Esophagus squamous epithelium (tissue), 5 donors: ENCODE measurements at places on chromosomes 7 and 10.

DNA sequence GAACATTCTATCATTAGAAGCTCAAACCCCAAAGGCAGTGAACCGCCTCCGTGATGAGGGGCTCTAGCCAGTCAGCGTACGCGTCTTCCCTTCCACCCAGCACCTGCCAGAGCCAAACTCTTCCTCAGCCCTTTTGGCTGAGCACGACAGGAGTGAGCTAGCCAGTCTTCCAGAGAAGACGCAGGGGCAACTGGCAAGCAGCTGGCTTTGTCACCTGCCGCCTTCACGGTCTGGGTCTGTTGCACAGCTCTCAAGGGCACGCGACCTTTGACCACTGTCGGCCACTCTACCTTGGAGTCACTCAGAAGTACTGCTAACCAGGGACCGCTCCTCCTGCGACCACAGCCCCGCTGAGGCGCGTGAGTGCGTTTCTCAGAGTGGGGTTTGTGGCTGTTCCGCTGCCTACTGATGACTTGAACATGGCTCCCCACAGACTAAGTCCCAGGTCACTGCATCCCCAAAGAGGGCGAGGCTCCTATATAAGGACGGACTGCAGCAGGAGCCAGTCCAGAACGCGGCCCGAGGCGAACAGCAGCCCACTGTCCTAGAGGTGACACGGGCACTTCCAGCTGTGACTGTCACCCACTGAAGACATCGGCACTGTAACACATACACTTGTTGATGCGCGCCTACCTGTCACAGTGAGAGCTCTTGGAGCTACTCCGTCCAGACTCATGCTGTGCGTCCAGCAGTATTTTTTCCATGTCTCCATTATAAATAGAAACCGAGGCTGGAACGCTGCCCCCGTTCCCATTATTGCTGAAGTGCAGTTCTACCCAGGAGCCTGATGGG, 8.4 kb downstream of the BNIP3 start:
- H3K27me3 ChIP-seq = no peaks in the 10 kb centered on the region
- H3K4me1 ChIP-seq = peaks cover 6% of the 10 kb centered on the region
- no peak overlapping the region for H3K4me3 ChIP-seq

DNA sequence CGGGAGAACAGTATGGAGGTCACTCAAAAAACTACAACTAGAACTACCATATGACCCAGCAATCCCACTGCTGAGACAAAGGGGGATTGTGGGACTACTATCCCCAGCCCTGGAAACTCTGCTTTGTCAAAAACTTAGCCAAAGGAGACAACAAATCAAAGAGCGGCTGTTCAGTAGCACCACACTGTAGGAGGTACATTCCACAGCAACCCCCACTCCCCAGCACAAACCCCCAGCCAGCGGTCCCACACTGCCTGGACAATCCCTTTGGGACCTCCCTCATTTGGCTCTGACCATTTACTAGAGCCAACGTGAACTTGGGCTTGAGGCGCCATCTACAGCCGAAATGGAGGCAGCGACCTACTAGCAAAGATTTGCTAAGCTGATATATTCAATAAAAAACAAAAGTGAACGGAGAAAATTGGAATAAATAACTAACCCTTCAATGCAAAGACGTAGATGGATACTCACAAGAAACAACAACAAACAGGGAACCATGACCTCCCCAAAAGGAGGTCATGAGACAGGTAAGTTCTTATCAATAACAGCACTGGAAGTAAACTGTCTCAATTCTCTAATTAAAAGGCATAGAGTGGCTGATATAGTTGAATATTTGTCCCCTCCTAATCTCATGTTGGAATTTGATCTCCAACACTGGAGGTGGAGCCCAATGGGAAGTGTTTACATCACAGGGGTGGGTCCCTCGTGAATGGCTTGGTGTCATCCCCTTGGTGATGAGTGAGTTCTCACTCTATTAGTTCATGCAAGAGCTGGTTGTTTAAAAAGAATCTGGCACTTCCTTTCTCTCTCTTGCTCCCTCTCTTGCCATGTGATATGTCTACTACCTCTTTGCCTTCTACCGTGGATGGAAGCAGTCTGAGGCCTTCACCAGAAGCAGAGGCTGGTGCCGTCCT, 119.0 kb upstream of the KCNMA1 start:
- no peaks in the 10 kb centered on the region for H3K36me3 ChIP-seq
- no peaks in the 10 kb centered on the region for H3K4me1 ChIP-seq
- H3K27ac ChIP-seq = no peak overlapping the region
- H3K27me3 ChIP-seq = no peaks in the 10 kb centered on the region
- H3K4me3 ChIP-seq = no peak overlapping the region

DNA sequence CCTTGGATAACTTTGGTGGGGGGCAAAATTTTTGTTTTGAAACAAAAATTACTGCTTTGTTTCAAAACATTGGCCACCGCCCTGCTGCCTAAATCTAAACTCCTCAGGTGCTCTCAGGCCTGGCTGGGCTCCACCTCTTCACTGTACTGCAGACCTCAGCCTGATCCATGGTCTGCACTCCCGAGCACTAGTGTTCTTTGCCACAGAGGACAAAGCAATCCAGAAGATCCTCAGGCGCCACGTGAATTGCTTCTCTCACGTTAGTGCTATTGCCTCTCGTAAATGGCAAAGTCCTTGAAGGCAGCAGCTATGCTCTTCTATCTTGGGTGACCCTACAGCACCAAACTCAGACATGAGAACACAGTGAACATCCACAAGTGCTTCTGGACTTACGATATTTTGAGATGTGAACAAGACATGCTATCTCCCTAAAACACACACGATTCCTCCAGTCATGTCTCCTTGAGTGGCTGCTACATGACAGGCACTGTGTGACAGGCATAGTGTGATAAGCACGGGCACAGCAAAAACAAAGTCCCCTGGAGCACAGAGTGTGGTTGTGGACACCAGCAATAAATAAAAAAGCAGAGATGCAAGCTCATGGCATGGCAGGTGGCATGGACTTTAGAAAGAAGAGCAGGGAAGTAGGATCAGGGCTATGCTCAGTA, 582.1 kb upstream of the DPP6 start:
- no peaks in the 10 kb centered on the region for H3K4me1 ChIP-seq
- H3K27me3 ChIP-seq = no peaks in the 10 kb centered on the region
- H3K36me3 ChIP-seq = no peaks in the 10 kb centered on the region
- DNase-seq = no peak

DNA sequence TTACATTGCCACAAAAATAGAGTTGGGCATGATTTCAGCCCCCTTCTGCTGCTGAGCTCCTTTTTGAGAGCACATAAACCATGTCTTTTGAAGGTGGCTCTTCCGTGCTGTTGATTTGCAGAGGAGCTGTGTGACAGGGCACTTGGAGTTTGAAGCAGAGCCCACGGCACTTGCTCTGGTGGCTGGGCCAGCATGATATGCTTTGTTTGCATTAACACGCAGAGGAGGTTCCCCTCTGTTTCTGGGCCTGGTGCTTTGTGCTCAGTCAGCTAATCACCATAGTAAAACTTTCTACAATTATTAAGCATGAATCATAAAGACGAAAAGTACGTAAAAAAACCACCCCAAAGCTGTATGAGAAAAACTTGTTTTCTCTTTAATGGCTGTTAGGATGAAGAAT, 40.1 kb downstream of the RBM33 start:
- H3K27me3 ChIP-seq = no peaks in the 10 kb centered on the region
- no peaks in the 10 kb centered on the region for H3K36me3 ChIP-seq

DNA sequence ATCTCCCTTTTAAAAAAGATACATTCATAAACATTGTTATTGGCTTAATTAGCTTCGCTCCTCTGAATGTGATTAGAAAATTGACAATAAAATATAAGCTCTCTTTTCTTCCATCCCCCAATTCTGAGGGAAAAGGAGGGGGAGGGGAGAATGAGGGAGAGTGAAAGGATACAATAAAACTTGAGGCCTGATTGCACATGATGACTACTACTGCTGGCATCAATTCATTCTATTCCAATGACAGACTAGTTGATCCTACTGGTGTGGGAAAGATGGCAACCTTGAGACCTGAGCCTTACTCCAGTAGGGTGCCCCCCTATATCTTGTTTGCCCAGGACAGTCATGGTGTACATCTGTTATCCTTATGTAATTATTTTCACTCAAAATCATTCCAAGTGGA, 4.5 kb upstream of the IQUB start:
- no peaks in the 10 kb centered on the region for H3K36me3 ChIP-seq
- H3K4me3 ChIP-seq = no peak overlapping the region
- no peak overlapping the region for H3K27ac ChIP-seq
- H3K4me1 ChIP-seq = peaks cover 3% of the 10 kb centered on the region
- H3K27me3 ChIP-seq = no peaks in the 10 kb centered on the region

GRCh38 chr10:32489901-32490300, 44.0 kb downstream of the CCDC7 start:
- no peaks in the 10 kb centered on the region for H3K27me3 ChIP-seq
- no peak for DNase-seq
- no peaks in the 10 kb centered on the region for H3K36me3 ChIP-seq
- no peak overlapping the region for H3K27ac ChIP-seq

DNA sequence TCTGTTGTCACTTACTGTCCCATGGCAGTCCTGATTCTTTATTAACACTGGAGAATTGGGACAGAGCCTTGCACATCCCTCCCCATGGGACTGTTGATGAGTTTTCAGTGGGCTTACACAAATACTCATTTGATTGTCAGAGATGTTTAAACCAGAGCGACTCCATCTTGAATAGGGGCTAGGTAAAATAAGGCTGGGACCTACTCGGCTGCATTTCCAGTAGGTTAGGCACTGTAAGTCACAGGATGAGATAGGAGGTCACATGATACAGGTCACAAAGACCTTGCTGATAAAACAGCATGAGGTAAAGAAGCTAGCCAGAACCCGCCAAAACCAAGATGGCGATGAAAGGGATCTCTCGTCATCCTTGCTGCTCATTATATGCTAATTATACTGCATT, 47.6 kb upstream of the JCAD start:
- no peaks in the 10 kb centered on the region for H3K4me1 ChIP-seq
- no peak for DNase-seq
- no peak overlapping the region for H3K27ac ChIP-seq
- H3K36me3 ChIP-seq = no peaks in the 10 kb centered on the region
- no peak overlapping the region for H3K4me3 ChIP-seq
- no peaks in the 10 kb centered on the region for H3K27me3 ChIP-seq

GRCh38 chr7:98211221-98211675, at the start of gene BHLHA15:
BHLHA15 (plus strand) TSS chr7:98211439; CDS start chr7:98212310, 871 bp downstream.
- H3K27ac ChIP-seq = no peak within 1 kb of the TSS
- H3K27me3 ChIP-seq = no peaks in the 10 kb centered on the region
- peaks cover 15% of the 10 kb centered on the region for H3K4me1 ChIP-seq

GRCh38 chr10:71795248-71795647, 21.9 kb upstream of the VSIR start:
- H3K36me3 ChIP-seq = no peaks in the 10 kb centered on the region
- H3K4me3 ChIP-seq = no peak overlapping the region
- no peak for DNase-seq
- no peaks in the 10 kb centered on the region for H3K27me3 ChIP-seq
- H3K4me1 ChIP-seq = no peaks in the 10 kb centered on the region
- no peak overlapping the region for H3K27ac ChIP-seq

DNA sequence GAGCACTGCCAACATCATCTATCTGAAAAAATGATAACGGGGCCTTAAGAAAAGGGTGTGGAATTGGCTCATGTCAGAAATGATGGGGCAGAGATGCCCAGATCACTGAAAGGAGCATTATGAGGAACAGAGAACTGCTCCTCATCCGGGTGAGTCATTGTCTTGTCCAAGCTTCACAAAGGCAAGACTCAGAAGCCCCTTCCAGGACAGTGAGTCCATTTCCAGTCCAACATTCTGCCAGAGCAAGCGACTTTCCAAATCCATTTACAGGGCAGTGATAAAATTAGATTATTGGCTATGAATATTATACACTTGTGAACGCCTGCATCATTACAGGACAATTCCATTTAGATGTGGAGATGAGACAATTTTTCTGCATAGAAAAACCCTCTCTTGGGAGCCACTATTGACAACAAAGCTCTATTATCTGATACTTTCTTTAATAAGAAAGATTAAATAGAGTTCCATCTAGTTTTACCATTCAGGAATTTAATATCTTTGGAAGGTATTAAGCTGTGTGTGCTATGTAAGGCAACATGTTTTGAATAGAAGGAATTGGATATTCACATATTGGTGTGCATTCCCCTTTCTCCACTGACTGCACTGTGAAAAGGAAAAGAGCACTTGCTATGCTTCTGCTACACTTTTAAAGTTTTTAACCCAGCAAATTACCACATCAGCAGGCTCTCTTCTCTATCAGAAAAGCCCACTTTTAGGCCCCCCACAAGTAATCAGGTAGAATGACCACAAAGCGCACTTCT, 159.6 kb downstream of the NRP1 start:
- no peak overlapping the region for H3K27ac ChIP-seq
- no peaks in the 10 kb centered on the region for H3K4me1 ChIP-seq
- peaks cover 8% of the 10 kb centered on the region for H3K36me3 ChIP-seq
- no peak overlapping the region for H3K4me3 ChIP-seq

- peaks cover 37% of the 10 kb centered on the region for H3K4me1 ChIP-seq
- peaks cover 23% of the 10 kb centered on the region for H3K27me3 ChIP-seq
- H3K4me3 ChIP-seq = peak overlapping the region; percentile 71
- H3K27ac ChIP-seq = peak overlapping the region; percentile 45
These were observed 34.4 kb upstream of the GRID1 start for GRCh38 chr10:86400705-86401587.

DNA sequence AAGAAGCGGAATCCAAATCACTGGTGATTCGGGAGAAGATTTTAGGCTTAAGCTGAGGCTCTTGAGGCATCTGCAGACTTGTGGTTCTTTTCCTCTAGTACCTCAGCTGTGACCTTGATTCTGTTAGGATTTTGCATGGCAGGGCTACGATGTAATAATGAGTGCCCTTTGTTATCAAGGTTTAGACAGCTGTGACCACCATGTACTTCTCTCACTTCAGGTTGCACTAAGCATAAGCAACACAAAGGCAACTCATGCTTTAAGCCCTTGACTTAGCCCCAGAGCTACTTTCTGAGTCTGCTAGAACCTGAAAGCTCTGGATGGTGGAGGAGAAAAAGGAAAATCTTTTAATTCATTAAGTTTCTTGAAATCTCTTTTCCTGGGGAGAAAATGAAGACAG, 1052.3 kb upstream of the PHF14 start:
- H3K4me3 ChIP-seq = no peak overlapping the region
- no peak for DNase-seq
- H3K27me3 ChIP-seq = no peaks in the 10 kb centered on the region

GRCh38 chr10:23293145-23293724, 51.4 kb downstream of the C10orf67 start:
- no peak for DNase-seq
- H3K4me3 ChIP-seq = no peak overlapping the region
- H3K27ac ChIP-seq = no peak overlapping the region
- H3K27me3 ChIP-seq = no peaks in the 10 kb centered on the region
- H3K36me3 ChIP-seq = no peaks in the 10 kb centered on the region

DNA sequence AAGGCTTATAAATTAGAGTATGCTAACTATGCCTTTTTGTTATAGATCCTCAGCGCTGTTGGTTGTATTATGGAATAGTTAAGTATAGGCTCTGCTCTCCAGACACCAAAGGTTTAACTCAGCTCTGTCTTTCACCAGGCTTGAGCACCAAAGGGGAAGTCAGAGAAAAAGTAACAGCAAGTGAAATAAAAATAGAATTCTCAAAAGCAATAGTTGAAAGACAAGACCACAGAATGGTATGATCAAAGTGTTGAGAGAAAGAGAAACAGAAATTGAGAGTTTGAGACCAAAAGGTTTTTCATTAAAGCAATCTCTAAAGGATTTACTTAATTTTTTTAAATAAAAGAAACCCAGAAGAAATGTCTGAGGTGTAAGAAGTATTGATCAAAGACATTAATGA, 529.8 kb upstream of the C7orf33 start:
- no peak overlapping the region for H3K4me3 ChIP-seq
- H3K4me1 ChIP-seq = no peaks in the 10 kb centered on the region
- no peaks in the 10 kb centered on the region for H3K27me3 ChIP-seq
- H3K36me3 ChIP-seq = no peaks in the 10 kb centered on the region
- DNase-seq = no peak

- no peaks in the 10 kb centered on the region for H3K27me3 ChIP-seq
- no peak overlapping the region for H3K4me3 ChIP-seq
- no peak overlapping the region for H3K27ac ChIP-seq
- H3K4me1 ChIP-seq = no peaks in the 10 kb centered on the region
- DNase-seq = no peak
These were observed 1247.8 kb downstream of the GATA3 start for GRCh38 chr10:9302140-9302746.
